ENCODE measurements at places on chromosomes 7 and 10.

DNA sequence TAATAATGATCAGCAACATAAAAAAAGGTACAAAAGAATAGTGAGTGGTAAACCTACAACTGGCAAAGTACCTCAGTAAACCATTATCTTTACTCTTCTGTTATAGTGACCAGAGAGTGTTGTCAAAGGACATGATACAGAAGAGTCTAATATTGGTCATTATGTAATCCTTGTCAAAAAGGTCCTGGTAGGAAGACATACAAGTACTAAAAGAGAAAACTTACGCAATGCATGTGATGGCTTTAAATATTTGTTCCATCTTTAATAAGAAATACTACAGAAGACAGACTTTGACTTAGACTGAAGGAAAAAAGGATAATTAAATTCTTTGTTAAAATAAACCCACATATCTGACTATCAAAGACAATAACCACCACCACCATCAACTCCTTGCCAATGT, 6.5 kb downstream of the DOCK4 start:
- DNase-seq: no peak

DNA sequence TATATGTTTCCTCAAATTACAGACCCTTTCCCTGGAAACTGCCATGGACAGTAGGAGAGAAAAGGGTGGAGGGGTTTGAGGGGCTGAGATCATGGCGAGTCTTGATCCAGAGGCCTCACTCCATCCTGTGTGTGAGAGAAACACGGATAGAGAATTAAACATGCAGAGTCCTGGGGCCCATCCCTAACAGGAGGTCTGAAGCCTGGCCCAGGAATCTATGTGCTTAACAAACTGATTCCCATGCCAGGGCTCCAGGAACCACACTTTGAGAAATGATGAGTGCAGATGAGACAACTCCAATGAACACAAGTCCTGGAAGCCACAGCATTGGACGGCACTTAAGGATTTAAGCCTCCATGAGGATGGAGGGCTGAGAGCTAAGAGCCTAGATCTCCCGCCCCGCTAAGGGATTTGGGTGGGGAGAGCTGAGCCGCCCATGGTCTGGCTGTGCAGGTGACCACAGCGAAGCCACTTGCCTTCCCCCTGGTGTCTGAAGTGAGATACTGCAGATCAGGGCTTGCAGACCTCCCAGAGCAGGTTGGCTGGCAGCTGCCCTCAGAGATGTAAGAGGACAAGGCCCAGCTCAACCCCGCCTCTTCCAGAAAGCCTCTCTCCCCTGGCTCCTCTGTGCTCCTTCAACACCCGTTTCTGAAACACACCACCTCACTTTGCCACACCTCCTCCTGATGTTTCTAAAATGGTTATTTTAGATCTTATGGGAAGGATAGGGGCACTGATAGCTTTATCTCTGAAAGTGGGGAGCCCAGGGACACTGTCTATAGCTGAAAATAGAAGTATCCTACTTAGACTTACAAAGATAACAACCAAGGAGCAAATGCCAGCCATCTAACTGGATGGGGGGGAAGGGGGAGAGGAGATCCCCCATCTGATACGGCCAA, 24.8 kb upstream of the EIF5AL1 start:
- no peak for DNase-seq

GRCh38 chr10:79458483-79458882, 13.1 kb upstream of the ZCCHC24 start:
- DNase-seq: no peak

- DNase-seq: no peak
These were observed 84.7 kb downstream of the NKX6-2 start for GRCh38 chr10:132701099-132701845.

- DNase-seq: no peak
These were observed 21.0 kb downstream of the ZCWPW1 start for GRCh38 chr7:100407285-100408180.

- DNase-seq: no peak
These were observed 133.4 kb downstream of the ABCA13 start for GRCh38 chr7:48304641-48305040.

Data from NCI-H774 (cell line).